ENCODE measurements at places on chromosomes 12 and 14.

GRCh38 chr12:24441458-24441857 lies 492.0 kb upstream of the SOX5 start:
- no peak for DNase-seq

GRCh38 chr12:76558684-76559399 lies 729 bp downstream of the OSBPL8 start:
- peak; percentile 58 for DNase-seq

DNA sequence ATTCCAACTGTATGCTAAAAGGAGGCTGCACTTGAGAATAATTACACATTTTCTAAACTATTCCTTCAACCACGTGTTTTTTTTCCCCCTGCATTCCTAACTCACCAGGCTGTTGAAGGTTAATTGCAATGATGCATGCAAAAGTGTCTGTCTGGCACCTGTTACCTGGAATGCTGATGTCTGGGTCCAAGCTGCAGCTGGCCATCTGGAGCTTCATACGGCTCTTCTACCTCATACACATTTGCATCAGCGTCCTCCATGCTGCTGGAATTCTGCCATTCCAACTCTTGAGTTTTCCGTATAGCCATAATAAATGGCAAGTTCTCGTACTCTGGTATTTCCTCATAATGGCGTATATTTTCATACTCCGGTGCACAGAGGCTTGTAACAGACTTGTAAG lies 8.6 kb downstream of the FGD6 start:
- DNase-seq = no peak

- no peak for DNase-seq
Measured at GRCh38 chr14:34957771-34958286, 25.0 kb upstream of the SRP54 start.

- DNase-seq = no peak
Measured at GRCh38 chr12:106301241-106301610, 1.3 kb upstream of the TCP11L2 start.

DNA sequence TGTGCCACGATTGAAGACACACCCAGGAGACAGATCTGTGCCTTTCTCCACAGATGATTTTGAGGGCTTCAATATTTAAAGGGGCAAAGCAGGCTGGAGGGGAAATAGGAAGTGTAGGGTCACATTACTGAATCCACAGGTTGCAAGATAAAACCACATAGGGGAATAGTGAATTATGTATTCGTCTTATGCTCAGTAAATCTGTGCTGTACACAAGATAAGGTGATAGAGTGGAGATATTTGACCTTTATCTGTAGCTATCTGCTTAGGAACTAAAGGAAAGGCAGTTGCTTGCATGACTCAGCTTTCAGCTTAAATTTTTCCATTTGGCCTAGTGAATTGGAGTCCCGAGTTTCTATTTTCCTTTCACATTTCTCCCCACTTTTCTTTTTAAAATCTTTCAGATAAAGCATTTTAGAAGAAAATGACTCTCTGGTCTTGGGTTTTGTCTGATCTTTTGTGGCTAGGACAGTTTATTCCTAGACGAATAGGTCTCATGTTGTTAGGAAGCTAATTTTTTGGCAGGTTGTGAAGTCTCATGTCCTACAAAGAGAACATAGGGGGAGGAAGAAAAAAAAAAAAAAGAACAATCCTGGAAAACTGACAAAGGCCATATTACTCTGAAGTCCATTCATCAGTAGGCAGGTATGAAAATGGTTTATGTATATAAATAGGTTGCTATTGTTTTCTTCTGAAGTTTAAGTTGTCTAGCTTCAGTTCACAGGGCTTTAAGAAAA lies 55.4 kb downstream of the FBXO33 start:
- no peak for DNase-seq

DNA sequence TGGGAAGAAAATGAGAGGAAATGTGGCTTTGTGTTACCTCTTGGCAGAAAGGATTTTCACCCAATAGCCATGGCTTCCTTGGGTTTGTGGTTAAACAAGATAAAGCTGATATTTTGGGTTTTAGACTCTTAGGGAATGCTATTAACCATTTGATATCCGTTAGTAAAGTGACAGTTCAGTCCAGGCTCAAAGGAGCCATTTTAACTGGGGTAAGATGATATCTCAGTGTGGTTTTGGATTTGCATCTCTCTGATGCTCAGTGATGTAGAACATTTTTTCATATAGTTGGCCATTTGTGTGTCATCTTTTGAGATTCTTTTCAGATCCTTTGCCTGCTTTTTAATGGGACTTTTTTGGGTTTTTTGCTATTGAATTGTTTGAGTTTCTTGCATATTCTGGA lies 30.1 kb downstream of the IFT43 start:
- no peak for DNase-seq

DNA sequence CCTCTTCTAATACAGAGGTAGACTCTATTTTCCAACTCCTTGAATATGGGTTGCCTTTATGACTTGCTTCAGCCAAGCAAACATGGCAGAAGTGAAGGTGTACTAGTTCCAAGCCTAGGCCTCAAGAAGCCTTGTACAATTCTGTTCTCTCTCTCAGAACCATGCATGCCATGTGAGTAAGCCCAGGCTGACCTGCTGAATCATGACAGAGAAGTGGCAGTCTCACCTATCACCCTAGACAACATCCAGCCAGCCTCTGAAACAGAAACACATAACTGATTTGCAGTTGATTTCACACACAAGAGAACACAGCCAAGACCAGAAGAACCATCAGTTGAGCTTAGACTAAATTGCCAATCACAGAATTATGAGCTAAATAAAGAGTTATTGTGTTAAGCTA lies 157.2 kb downstream of the GARIN6 start:
- DNase-seq = no peak

- no peak for DNase-seq
Measured at GRCh38 chr14:102293781-102294180, 11.2 kb downstream of the MOK start.

- no peak for DNase-seq
Measured at GRCh38 chr14:93337143-93337753, 4.4 kb upstream of the BTBD7 start.

DNA sequence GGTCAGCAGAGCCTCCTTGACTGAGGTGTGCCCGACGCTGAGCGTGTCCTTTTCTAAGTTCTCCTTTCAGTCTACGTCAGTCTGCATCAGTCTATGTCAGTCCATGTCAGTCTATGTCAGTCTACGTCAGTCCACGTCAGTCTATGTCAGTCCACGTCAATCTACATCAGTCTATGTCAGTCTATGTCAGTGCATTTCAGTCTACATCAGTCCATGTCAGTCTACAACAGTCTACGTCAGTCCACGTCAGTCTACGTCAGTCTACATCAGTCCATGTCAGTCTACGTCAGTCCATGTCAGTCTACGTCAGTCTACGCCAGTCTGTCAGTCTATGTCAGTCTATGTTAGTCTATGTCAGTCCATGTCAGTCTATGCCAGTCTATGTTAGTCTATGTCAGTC lies 15.9 kb downstream of the EIF5 start:
- DNase-seq = no peak
